NT2/D1 (cell line): ENCODE measurements at places on chromosomes 3 and 15.

GRCh38 chr15:92315595-92316211, 78.0 kb upstream of the ST8SIA2 start:
- DNase-seq, result no peak

GRCh38 chr3:49327485-49327884, 12.4 kb downstream of the USP4 start:
- no peak for DNase-seq

DNA sequence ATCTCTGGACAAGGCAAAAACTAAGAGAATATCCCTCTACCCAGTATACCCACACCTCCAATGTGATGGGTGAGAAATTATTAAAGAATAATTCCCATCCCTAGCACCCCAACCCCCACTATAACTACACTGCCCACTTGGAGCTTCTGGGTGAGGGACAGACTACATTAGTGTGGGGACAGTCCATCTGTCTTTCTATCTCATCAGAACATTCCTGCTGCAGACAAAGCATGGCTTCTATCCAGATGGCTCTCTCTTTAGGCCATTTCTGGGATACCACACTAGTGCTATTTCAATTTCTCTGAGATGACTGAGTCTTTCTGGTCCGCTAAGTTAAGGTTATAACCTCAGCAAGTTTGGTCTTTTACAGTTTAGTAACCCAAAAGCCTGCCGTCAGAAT, 6.6 kb downstream of the CSNK1G1 start:
- no peak for DNase-seq

- peak; percentile 25 for DNase-seq
Observed at GRCh38 chr15:64503197-64503596, 42.8 kb downstream of the ZNF609 start.

GRCh38 chr3:191345334-191345733, 15.0 kb upstream of the UTS2B start:
- DNase-seq, result no peak

DNA sequence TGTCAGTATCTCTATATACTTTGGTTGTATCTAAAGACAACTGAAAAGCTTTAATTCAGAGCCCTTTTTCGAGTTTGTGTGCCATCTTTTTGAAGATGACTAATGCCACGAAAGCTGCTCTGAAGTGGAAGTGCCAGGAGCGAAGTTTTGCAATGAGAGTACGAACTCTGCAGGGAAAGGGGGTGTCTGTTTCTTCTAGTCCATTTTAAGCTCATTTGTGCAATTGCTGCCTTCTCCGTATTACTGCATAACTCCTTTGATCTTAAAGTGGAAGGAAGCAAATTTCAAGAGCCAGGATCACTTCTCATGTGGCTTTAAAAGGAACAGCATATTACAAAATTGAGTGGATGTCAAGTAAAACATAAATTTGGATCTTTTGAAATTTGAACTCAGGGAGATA, 245.3 kb downstream of the FEZF2 start:
- DNase-seq, result no peak

GRCh38 chr15:80034629-80035028, 24.8 kb upstream of the ZFAND6 start:
- DNase-seq, result no peak

DNA sequence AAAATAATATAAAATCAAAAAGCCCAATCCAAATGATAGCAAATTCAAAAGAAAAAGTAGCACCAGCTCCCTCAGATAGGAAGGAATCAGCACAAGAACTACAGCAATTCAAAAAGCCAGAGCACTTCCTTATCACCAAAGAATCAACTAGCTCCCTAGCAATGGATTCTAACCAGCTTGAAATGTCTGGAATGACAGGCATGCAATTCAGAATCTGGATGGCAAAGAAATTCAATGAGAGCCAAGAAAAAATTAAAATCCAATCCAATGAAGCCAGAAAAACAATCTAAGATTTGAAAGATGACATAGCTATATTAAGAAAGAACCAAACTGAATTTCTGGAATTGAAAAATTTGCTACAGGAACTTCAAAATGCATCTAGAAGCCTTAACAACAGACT, 1334.4 kb upstream of the ALCAM start:
- peak; percentile 9 for DNase-seq

DNA sequence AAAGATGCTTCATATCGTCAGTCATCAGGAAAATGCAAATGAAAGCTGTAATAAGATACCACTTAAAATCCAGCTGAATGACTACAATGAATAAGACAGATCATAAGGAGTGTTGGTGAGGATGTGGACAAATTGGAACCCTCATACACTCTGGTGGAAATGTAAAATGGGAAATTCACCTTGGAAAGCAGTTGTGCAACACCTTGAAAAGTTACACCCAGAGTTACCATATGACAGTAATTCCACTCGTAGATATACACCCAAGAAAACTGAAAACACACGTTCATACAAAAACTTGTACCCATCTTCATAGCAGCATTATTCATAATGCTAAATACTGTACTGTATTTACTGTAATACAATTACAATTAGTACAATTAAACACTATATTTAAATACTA, 2.3 kb downstream of the TTC23 start:
- DNase-seq, result no peak

DNA sequence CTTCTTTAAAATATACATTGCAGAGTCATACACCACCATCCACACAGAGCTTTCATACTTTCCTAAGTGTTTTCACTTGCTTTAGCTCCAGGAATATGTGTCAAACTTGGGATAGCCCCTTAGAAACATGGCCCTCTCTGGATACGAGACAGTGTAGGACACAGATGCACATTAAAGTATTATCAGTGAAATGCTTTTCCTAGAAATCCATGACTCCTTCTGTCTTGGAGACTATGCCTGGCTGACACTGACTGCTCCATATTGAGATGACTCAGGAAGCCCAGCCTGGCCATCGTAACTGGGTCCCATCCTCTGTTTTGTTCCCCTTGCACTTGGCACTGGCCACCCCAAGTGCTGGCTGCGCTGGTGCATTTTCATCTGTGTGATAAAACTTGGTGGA, 204.8 kb downstream of the PDZRN3 start:
- no peak for DNase-seq

- DNase-seq, result no peak
Observed at GRCh38 chr3:115384381-115384780, 237.3 kb upstream of the ZBTB20 start.

- DNase-seq, result no peak
Observed at GRCh38 chr3:194306109-194306686, 44.9 kb downstream of the CPN2 start.

GRCh38 chr3:171690281-171690680, 120.0 kb downstream of the PLD1 start:
- no peak for DNase-seq

- DNase-seq, result no peak
Observed at GRCh38 chr3:94272016-94272415, 209.2 kb downstream of the NSUN3 start.

DNA sequence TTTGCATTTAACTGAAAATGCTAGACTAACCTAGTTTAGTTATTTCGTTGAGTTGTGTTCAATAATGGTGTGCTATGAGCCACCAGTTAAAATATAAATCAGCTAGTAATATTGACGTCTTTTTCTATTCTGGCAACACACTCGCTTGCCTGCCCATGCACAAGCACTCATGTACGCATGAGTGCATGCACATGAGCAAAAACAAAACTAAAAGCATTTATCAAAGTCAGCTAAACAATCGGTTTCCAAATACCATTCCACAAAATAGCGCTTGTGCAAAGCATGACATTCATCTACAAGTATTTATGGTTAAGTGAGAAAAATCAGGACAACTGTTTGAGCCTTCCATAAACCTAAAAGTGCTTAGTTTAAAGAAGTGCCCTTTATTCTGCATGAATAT, 13.1 kb upstream of the SAMMSON start:
- DNase-seq, result no peak

DNA sequence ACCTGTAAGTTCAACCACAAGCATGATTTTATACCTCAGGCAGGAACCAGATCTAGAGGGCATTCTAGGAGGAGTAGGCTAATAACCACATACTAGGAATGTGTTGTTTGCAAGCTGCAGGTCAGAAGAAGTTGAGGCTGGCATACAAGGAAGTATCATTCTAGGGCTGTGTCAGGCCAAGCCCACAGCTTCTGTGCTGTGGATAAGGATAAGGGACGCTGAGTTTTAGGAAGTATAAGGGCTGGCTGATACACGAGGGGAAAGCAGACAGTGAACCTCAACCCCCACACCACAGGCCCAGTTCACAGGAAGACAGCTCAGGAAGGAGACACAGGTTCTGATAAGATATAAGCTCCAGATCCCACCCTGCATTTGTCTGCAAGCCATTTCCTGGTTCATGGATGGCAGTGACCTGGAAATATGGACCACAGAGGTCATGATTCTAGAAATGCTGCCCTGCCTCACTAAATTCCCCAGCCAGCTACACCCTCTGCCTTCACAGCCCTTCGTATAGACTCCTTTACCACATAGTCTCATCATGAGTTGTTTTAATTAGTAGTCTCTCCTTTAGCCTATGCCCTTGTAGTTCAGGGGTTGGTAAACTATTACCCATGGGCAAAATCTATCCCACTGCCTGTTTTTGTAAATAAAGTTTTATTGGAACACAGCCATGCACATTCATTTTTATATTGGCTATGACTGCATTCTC, 260.7 kb downstream of the OPA1 start:
- no peak for DNase-seq

DNA sequence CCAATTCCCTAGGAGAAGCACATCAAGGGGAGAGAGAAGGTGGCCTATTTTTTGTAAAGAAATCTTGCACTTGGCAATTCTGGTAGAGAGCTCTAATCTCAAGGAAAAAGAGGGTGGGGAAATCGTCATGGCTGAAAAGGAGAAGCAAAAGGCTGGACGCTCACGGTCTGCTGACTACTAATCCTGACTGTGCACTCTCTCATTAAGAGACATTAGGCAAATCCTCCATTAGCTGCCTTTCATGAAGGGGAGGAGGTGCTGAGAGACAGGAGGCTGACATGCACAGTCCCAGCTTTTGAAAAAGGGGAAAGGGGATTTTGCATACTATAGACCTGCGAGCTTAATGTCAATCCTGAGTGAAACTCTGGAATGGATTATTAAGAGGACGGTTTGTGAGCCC, 170.0 kb downstream of the NR2F2 start:
- no peak for DNase-seq

DNA sequence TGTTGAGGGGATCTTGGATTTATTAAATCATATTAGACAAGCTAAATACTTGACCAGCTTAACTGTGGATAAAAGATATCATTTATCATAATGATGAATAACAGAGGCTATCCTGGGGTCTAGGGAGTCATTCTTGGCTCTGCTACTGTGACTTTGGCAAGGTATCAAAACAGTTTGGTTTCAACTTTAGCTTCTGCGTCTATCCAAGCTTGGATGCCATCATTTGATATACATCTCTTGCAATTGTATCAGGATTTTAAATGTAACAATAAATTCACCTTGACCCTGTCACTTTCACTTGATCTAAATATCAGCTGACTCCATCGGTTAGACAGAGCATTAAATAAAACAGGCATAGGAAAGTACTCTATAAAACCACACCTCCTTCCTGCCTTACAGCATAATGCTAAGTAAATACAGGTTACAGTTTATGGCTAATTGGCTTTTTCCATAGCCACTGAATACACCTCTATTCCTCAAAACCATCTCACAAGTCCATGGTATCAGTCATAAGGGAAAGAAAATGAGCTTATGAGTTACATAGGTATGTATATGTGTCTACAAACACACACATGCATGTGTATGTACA, 262.9 kb downstream of the CTNNB1 start:
- DNase-seq, result no peak

- DNase-seq, result no peak
Observed at GRCh38 chr15:49196856-49197255, 26.8 kb downstream of the GALK2 start.

GRCh38 chr3:134201201-134202130, 49.2 kb downstream of the RYK start:
- no peak for DNase-seq

- DNase-seq, result no peak
Observed at GRCh38 chr3:172739462-172739861, 11.1 kb upstream of the ECT2 start.

DNA sequence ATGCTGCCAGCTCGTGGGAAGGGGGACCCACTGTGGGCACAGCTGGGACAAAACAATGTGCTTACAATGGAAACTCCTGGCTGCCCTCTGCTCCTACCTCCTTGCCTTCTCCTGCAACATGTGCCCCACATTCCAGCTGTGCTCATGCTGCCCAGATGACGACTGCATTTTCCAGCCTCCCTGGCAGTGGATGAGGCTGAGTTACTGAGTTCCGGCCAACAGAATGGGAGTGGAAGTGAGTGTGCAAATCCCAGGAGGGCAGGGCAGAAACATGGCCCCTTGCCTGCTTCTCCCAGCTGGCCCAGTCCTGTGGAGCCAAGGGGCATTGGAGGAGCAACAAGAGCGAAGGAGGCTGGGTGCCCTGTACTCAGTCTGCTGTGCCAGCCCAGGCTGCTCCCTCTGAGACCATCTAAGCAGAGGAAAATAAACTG, 17.1 kb downstream of the KLF15 start:
- no peak for DNase-seq
